ENCODE measurements at places on chromosomes 2 and 18.

DNA sequence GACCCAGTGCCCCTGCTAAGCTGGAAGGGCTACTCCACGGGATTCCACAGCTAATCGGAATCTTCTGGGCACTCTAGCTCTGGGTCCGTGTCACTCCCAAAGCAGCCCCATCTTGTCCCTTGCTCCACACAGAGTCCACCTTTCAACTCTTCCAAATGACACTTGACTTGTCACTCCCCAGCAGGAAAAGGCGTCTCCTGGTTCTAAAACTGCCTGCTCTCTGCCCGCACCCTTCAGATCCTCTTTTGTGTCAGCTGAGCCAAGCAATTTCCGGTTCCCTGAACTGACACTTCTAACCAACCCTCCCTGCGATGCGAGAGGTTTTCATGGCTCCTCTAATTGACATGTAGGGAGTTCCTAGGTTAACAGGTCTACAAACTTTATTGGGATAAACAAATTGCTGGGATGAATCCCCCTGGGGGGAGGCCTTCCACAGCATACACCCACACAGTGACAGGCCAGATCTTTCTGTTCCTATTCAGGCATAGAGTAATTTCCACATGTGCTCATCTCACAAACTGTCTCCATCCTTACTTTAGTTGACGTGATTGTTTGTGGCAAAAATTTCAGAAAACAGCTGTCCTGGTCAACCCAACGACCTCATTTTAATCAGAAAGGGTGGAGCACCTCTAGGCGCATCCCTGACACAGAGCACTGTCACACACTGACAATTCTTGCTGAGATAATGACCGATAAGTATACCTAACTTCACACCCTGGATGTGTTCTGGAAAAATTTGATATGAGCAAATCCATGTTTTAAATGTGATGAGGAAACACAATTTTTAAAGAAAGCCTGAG, 104.9 kb downstream of the RBMS1 start:
- DNase-seq, result peak; percentile 32

DNA sequence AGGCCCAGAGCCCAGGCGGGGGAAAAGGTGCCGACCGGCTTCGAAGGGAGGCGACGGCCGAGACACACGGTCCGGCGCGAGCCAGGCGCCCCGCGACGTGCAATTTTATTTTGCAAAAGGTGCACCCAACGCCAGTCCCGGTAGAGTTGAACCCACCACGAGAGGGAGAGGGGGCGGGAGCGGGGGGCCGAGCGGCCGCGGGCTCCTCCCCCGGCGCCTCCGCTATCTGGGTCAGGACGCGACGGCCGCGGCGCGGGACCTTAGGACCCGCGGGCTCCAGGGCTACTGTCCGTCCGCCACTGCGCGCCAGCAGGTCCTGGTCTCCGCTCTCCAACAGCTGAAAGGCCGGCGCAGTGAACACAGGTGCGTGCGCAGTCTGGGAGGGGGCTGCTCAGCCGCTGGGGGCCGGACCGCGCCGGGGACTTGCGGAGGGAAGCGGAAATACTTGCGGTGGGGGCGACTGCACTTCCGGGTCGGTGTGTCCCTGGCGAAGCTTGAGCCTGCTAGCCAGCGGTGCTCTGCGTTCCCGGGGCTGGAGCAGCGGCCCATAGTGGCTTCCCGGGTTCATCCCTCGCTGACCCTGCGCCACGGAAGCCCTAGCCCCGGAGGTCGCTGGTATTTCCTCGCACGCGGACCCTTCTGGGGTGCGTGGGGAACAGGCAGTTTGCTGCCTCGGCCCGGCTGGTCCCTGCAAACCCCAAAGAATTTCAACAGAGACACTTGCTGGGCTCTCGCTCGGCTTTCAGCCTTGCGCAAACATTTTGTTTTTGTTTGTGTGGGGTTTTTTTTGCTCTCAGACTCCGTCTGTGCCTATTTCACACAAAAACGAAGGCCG, at the start of gene RMDN2:
Gene RMDN2 (plus strand): TSS at position 225 of the 835 bp plus-strand sequence. CDS start 3,991 bp downstream, outside the sequence.
- DNase-seq, result peak; percentile 69

DNA sequence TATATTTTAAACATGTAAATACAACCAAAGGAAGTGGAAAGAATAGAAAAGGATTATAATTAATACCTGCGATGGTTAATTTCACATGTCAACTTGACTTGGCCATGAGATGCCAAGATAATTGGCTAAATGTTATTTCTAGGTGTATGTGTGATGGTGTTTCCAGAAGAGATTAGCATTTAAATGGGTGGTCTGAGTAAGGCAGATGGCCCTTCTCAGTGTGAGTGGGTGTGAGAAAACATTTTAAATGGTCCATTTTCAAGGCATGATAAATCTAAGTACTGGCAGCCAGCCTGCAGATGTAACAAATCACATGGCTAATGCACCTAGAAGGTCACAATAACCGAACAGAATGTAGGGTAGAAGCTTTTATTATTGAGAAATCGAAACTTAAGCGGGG, 99.6 kb upstream of the CDH7 start:
- DNase-seq, result no peak

DNA sequence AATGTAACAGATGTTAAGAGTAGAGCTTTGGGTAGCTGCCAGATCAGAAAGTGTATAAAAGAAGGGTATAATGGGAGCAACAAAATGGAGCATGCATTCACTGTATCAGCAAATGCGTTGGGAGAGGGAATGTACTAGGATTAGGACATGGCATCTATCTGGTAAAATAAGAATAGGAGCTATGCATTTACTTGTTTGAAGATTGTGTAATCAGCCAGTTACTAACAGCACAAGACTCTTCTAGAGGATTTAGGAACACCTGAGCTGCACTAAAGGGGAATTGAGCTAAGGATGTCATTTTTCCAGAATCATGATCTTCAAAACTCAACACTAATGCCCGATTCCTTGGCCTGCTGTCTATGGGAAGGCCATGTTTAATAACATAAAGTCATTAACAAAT, 394.2 kb upstream of the TNP1 start:
- no peak for DNase-seq

GRCh38 chr2:8481463-8482009, 200.3 kb upstream of the ID2 start:
- DNase-seq, result peak; percentile 40

- DNase-seq, result no peak
These were observed 601.6 kb upstream of the PKDCC start for GRCh38 chr2:41446266-41446665.

All from CD4-positive, alpha-beta T cell treated with Interleukin-15 for 4 hours (primary cell).